Stimulated activated CD4-positive, alpha-beta T cell treated with anti-CD3 and anti-CD28 coated beads, Interleukin-1b, Interleukin-23, amount 100 ng/mL, for 48 hours (primary cell): ENCODE measurements at places on chromosomes 2 and 18.

DNA sequence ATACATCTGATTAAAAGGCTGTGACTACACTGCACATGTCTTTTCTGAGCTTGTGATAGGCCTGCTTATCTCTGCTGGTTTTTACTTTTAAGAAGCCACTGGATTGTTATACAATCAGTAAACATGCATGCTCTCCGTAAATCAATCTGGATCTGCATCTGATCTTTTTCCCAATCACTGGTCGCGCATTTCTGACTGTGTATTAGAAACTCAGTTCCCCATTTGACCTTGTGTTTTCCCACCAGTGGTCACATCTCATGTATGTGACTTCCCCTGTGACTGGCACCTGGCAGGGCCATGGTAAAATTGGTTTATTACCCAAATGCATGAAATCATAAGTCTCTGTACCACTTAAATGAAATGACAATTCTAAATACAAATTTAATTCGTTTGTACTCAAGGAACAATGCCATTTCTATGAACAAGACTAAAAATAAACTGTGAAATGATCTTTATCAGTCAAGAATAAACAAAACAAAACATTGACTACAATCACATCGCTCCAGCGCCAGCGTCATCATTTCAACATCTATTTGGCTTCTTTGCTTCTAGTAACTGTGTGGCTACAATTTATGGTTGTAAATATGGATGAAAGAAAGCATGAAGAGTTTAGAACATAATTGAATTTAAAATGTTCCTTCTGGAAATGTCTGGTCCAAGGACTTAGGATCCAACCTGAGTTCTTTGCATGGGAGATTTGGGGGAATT, 396.6 kb upstream of the TRIB2 start:
- no peak for DNase-seq

DNA sequence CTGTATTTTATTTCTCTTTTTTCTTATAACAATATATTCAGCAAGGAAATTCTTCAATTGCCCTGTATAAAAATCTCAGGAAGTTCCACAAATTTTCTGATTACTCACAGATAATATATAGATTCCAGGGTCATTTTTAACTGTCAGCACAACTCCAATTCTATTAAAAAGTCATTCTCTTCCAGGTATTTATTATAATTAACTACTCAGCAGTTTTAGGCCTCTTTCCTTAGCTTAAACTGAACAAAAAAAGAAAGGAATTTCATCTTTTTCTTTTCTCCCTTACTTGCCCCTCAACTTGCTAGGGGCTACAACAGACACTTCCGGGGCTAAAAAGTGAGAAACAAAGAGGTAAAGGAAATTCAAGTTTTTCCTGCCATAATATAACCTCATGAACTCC, 358.9 kb upstream of the LRATD1 start:
- DNase-seq: no peak

DNA sequence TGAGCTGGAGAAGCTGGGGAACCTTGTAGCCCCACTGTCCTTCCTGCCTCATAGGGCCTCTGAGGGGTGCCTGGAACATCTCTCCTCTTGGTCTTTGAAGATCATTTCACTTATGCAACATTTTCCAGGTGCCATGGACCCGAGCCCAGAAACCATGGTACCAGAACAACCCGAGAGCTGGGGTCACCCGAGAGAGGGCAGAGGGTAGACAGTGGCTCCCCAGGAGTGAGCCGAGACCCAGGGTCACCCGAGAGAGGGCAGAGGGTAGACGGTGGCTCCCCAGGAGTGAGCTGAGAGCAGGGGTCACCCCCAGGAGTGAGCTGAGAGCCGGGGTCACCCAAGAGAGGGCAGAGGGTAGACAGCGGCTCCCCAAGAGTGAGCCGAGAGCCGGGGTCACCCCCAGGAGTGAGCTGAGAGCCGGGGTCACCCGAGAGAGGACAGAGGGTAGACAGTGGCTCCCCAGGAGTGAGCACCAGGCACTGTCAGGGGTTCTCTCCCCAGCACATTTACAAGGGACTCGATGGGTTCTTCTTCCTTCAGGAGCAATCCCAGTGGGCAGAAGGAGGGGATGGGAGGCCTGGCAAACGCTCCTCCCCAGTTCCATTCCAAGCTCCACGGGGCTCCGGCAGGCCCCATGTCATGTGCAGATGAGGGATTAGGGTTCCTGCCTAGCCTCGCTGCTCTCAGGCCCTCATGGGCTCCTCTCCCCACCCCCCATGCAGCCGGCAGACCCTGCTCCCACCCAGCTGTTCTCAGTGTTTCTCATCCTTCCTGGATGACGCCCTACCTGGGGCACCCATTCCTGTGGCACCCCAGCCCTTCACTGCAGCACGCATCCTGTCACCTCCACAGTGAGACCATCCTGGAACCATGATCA, 163.5 kb downstream of the RTP5 start:
- DNase-seq: no peak

- DNase-seq: no peak
Measured at GRCh38 chr2:68377137-68377780, 12.2 kb downstream of the PLEK start.

- no peak for DNase-seq
Measured at GRCh38 chr18:36620788-36621187, 208.0 kb downstream of the TPGS2 start.

DNA sequence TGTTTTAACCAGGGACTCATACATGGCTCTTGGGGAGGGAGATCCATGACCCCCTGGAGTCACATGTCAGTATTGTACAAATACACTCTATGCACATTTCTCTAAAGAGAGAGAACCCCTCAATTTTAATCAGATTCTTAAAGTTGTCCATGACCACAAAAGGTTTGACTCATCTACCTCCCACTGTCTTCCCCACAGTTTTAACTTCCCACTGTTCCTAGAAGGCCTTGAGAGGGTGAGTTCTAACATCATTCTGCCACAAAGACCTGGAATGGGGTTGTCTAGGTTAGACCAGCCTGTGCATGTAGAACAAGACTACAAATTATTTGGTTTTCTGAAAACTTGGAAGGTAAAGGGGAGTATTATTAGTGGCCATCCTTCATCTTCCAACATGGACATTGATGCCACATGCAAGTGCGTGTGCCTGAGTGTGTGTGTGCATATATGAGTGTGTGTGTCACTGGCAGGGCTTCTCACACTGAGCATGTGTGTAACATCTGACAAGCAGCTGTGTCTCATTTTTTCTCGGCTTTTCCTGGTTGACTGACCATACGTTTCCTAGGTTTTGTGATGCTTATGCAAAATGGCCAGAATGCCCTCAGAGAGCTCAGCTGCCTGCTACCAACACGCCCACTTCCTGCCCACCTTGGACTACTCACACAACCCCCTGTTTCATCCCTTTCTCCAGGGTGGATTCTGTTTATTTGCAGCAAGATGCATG, 94.6 kb upstream of the LGALSL start:
- no peak for DNase-seq

GRCh38 chr2:23294238-23294637, 90.7 kb upstream of the KLHL29 start:
- DNase-seq: no peak

- no peak for DNase-seq
Measured at GRCh38 chr18:32624182-32624723, 148.6 kb downstream of the KLHL14 start.

DNA sequence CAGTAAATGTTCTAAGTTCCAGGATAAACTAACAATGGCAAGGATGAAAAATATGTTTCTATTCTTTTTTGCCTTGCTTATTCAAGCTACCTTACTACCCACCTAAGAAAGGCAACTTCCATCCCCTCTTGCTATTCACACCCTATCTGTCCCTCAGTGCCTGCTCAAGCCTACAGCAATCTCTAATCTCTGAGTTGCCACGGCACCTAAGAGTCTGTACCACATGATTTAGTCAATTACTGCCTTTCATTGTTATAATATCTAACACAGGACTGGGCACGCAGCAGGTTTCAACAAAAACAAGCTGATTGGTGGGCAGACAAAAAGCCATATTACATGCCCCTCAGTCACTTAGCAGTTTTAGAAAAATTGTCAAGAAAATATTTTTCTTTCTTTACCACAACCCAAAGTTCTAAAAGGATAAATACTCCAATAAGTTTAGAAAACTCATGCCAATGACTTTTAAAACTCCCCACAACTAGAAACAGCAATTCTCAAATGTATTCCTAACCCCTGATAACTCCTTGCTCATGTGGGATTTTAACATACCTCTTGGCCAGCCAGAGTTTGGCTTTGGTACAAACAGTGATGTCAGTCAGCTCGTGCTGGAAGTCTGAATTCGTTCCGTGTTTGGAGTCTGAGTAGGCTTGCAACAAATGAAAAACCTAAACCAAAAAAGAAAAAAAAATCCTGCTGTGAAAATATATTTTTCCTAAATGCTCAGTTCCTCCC, 117.3 kb upstream of the ZFP36L2 start:
- no peak for DNase-seq

GRCh38 chr2:47250586-47251403, 95.7 kb upstream of the STPG4 start:
- DNase-seq: no peak
